CD4-positive, CD25-positive, alpha-beta regulatory T cell (primary cell): ENCODE measurements at places on chromosomes 3 and 15. TPM values are rescaled to one million over a fixed set of nuclear protein-coding genes. Genes with fewer than 3 reads are reported as not detected.
A peak's percentile ranks its signal among the peaks of the same experiment; 100 is the strongest.

ZBBX gene
- total RNA-seq: not detected

DNA sequence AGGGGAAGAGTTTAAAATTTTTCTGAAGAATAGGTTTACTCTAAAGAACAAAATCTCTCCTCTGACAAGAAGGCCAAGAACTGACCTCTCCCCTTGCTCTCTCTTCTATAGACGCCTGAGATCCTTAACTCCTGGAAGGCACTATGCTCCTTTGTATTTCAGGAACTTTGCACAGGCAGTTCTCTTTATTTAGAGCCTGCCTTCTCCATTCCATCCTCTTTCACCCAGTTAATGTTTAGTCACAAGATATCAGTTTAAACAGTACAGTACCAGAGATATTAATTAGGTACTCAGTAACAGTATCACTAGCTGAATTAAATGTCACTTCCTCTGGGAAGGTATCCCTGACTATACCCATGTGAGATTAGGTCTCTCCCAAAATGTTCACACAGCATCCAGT lies 33.5 kb downstream of the HERC1 start:
- no peak overlapping the region for H3K4me3 ChIP-seq
- no peaks in the 10 kb centered on the region for H3K27me3 ChIP-seq
- H3K4me1 ChIP-seq: peaks cover 20% of the 10 kb centered on the region
- H3K27ac ChIP-seq: no peak overlapping the region

VIPR1 gene
- total RNA-seq: 31.2 TPM

DNA sequence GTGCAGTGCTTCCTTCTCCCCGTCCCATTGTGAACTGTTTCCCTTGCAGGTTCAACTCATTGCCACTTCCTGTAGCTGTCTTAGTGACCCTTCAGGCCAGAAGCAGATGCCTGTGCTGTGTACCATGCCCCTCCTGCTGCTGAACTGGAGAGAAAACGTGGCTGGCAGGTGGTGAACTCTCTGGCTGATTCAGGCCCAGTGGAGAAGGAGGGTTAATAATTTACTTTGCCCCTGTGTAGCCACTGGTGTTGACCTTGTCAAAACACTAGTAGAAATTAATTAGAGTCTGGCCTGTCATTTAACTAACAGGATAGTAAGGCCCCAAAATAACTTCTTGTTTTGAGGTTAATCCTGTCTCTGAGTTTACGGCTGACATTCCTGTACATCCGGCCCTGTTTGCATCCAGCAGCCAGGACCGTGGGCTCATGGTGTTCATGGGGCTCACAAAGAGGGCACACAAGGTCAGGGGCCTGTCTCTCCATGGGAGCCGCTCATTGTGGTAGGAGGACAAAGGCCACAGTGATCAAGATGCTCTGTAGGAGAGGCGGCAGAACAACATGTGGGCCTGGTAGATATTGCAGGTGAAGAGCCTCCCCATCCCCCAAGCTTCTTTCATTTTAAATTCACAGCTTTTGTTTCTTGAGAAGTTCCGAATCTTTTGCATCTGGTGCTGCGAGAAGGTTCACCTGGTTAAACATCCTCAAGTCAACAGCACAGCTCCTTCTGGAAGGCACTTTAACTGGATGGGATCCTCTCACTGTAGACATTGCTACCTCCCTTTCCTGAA lies 101.6 kb downstream of the CGNL1 start:
- H3K27ac ChIP-seq: no peak overlapping the region
- no peak for DNase-seq
- peaks cover 7% of the 10 kb centered on the region for H3K27me3 ChIP-seq
- H3K4me3 ChIP-seq: no peak overlapping the region
- no peaks in the 10 kb centered on the region for H3K4me1 ChIP-seq

CACNA2D2 gene
- total RNA-seq: 1.2 TPM

GRCh38 chr3:131403216-131403895 lies 21.8 kb downstream of the NUDT16 start:
- H3K27me3 ChIP-seq: peaks cover 8% of the 10 kb centered on the region
- no peaks in the 10 kb centered on the region for H3K4me1 ChIP-seq
- H3K4me3 ChIP-seq: no peak overlapping the region
- no peak overlapping the region for H3K27ac ChIP-seq
- H3K36me3 ChIP-seq: no peaks in the 10 kb centered on the region
- DNase-seq: no peak

- H3K36me3 ChIP-seq: no peaks in the 10 kb centered on the region
- H3K27me3 ChIP-seq: no peaks in the 10 kb centered on the region
- H3K4me1 ChIP-seq: no peaks in the 10 kb centered on the region
- H3K4me3 ChIP-seq: no peak overlapping the region
- no peak overlapping the region for H3K27ac ChIP-seq
Observed at GRCh38 chr3:99541181-99541580, 97.2 kb upstream of the COL8A1 start.

TRA2B gene
- total RNA-seq: 631 TPM

GRCh38 chr15:58070801-58071418 lies 5.4 kb upstream of the ALDH1A2 start:
- peaks cover 37% of the 10 kb centered on the region for H3K27me3 ChIP-seq
- H3K4me3 ChIP-seq: no peak overlapping the region
- no peak overlapping the region for H3K27ac ChIP-seq
- no peaks in the 10 kb centered on the region for H3K36me3 ChIP-seq

SLC6A6 gene
- total RNA-seq: 73.3 TPM

SPINT1 gene
- total RNA-seq: 2.1 TPM

IL17RE gene
- 4.3 TPM for total RNA-seq

UBXN7 gene
- 93.8 TPM for total RNA-seq

- no peaks in the 10 kb centered on the region for H3K27me3 ChIP-seq
- DNase-seq: no peak
- no peaks in the 10 kb centered on the region for H3K36me3 ChIP-seq
- peak overlapping the region; percentile 51 for H3K4me3 ChIP-seq
- H3K4me1 ChIP-seq: peaks cover 19% of the 10 kb centered on the region
Observed at GRCh38 chr3:105798381-105798934, 70.4 kb downstream of the CBLB start.

CNTN4 gene
- not detected for total RNA-seq
